ENCODE measurements at places on chromosomes 4 and X.

DNA sequence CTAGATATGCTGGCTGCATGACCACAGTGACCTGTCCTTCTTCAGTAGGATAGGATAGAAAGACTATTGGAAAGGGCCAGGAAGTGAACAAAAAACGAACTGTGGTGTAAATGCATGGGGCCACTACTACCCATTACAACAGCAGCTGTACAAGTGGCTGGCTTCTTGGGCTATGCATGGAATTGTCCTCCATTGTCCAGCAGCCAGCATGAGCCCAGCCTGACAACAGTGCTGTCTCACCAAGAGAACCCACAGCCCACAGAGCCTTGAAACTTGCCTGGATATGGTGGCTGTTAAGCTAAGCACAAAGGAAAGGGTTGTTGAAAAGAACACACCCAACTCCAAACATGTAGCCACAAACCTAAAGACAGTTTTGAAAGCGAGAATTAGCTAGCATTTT, 330.2 kb upstream of the F9 start:
- no peak for DNase-seq

DNA sequence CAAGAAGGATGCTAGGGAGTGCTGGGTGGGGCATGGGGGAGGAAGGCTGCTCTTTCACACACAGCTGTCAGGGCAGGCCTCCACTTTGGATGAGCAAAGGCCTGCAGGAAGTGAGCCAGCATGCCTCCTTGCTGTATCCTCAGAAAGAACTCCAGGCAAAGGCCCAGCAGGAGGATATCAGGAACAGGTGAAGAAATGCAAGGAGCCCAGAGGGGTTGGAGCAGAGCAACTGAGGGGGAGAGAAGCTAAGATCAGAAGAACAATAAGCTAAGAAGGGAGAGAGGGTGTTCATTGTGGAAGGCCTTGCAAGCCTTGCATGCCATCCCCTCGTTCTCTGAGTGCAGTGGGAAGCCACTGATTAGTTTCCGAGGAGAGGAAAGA, 115.1 kb downstream of the CAMK2D start:
- no peak for DNase-seq

- no peak for DNase-seq
These were observed 66.7 kb upstream of the PJA1 start for GRCh38 chrX:69231903-69232302.

- peak; percentile 46 for DNase-seq
These were observed 193.3 kb upstream of the FAM9B start for GRCh38 chrX:9227276-9227675.

DNA sequence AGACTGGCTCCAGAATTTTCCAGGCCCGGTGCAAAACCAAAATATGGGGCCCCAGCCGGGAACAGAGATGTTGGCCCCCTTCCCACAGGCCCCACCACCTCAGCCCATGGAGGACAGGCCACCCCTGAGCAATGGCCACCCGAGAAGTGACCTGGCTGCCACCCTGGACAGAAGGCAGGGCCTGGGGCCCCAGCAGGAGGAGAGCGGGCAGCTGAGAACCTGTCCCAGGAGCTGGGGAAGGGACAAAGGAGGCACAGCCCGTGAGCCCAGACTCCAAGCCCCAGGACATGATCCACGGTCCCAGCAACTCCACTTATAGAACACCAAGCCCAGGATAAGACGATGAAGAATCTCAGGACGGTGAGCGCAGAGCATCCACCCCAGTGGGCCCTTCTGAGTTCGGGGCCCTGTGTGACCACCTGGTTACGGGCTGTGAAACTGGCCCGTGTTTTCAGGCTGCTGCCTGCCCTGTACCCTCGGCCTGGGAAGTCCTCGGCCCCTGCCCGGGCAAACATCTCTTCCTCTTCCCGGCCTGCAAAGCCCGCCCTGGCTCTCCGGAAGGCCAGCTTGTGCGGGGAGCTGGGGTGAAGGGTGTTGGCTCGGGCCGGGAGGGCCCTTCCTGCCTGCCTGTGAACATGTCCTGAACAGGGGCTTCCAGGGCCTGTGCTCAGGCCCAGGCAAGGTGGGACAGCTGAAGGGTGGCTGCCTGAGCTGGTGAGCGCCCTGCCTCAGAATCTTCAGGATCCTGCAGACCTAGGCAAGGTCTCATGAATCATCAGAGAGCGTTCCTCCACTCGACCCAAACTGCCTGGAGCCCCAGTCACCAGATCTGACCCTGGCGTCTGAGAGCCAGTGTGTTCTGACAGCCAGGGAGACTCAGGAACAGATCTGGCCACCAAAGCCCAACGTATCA, 47.0 kb upstream of the MAN2B2 start:
- no peak for DNase-seq

DNA sequence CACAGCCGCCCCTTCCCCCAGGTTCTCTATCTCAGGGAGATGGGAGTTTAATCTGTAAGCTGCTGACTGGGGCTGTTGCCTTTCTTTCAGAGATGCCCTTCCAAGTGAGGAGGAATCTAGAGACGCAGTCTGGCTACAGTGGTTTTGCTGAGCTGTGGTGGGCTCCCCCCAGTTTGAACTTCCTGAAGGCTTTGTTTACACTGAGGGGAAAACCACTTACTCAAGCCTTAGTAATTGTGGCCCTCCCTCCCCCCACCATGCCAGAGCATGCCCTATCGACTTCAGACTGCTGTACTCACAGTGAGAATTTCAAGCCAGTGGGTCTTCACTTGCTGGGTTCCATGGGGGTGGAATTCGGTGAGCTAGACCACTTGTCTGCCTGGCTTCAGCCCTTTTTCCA, 131.3 kb downstream of the FAAH2 start:
- no peak for DNase-seq

DNA sequence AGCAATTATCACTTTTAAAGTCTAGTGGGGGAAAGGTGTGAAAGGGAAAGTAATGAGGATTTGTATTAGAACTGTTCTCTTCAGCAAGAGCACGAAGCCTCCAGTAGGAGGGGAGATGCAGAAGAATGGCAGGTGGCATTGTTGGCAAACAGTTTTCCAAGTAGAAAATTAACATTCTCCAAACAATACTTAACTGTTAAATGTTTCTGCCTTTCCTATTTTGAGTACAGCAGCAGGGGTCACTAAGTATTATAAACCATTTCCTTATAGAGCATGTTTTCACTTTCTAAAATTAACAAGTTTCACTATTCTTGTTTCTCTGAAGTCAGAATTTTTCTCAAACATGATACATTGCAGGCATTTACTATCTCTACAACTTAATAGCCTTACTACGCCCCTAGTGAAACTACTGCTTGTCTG, 58.7 kb downstream of the LEF1 start:
- no peak for DNase-seq

GRCh38 chr4:119731146-119731742, 102.6 kb upstream of the PDE5A start:
- no peak for DNase-seq

DNA sequence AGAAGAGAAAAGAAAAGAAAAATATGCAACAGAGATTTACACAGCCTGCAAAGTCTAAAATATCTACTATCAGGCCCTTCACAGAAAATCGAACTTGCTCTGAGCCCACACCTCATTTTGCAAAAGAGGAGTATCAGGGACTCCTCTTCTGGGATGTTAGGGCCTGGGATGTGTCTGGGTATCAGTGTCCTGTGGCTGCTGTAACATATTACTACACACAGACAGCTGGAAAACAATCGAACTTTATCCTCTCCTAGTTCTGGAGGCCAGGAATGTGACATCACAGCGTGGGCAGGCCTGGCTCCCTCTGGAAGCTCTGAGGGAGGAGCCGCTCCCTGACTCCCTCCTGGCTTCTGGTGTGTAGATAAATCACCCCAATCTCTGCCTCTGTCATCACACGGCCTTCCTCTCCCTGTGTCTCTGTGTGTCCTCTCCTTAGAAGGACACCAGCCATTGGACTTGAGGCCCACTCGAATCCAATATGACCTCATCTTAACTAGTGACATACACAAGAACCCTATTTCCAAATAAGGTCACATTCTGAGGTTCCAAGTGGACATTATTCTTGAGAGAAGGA, 52.9 kb downstream of the PPP2R2C start:
- DNase-seq, result peak; percentile 40

GRCh38 chrX:153474266-153474665, 3.9 kb upstream of the HAUS7 start:
- no peak for DNase-seq

DNA sequence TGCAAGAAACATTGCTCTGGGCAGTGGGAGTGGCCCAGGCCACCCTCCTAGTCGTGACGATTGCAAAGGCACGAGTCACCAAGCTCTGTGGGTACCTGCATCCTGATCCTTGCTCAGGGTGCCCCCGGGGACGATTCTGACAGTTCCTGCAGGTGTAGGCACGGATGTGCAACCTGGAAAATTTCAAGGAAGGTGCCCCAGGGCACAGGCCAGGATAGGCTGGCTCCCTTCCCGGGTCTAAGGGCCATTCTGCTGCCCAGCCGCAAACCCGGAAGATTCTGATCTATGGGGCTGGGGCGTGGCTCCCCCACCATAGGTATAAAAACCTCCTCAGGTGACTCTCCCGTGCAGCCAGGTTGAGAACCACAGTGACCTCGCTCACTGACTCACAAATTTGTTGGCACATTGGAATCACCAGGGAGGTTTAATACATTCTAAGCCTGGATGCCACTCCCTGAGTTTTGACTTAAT, 228.5 kb downstream of the PTTG2 start:
- no peak for DNase-seq

DNA sequence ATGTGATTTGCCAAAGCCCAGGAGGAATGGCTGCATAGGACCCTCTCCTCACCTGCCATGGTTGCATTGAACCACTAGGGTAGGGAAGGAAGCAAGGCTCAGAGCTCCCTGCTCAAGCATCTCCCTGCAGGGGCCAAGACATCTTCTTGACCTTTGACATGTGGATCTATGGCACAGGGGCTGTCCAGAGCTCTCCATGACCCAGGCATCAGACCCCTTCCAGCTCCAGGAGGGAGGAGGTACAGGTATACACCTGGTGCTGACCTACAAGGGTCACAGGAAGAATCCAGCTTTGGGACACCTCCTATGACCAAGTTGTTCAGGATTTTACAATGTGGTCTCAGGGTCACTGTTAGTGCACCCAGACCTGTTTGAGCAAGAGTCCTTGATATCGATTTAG, 23.2 kb upstream of the ASMTL start:
- DNase-seq, result no peak

- no peak for DNase-seq
These were observed 128.2 kb downstream of the RASGEF1B start for GRCh38 chr4:81343536-81343935.

GRCh38 chr4:80125252-80126177, 52.5 kb upstream of the ANTXR2 start:
- DNase-seq, result peak; percentile 32

DNA sequence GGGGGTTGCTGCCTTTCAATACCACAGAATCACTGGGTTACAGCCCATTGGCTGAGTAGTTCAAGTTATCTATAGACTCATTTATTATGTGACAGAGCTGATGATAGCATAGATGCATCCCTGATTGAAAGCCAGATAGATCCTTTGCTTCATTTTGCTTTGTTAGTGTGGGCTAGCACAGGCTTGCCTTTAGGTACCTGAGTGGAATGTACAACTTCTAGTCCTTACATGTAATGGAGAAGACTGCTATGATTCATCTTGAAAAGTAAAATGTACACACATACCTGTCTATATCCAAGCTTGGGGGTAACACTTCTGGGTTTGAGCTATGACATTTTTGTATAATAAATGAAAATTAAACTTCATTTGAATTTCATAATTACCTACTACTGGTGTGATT, 226.0 kb upstream of the FTHL17 start:
- DNase-seq, result no peak

DNA sequence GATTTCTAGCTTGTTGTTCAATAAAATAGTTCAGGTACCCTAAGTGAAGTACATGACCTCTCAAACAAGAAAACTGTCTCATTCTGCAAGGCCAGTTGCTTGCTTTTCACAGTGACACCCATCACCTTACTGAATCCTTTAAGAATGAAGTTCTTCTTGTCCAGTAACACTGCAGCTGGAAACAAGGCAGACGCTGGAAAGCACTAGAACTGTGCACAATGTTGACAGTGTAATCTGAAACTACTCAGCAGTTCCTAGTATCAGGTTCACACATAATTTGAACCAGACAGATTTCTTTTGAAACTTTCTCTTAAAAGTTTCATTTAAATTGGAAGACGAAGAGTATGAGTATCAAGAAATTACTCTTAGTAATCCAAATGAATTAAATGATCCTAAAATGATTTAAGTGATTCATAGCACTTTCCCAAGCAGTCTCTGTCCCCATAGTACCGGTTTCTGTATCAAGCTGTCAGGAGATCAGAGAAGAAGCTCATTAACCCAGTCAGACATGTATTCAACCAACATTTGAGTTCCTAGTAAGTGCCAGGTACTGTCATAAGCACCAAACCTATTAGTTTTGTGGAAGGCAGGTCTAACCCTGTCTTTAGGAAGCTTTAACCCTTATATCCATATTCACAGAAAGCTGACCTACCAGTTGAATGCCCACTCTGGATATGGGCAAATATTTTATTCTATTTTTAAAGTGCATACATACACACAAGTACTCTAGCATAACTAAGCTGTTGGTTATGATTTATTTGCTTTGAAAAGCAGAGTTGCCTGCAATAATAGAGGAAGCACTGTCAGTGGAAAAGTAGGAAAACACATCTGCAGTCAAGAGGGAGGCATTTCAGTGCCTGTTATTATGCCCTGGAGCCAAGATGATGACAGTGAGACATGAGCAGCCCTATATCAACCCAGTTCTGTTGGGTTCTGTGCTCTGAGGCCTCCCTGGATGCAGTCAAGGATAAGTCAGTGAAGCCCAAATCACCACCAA, 63.6 kb downstream of the PALLD start:
- DNase-seq, result no peak

GRCh38 chrX:123236859-123237258, 52.8 kb downstream of the GRIA3 start:
- no peak for DNase-seq

DNA sequence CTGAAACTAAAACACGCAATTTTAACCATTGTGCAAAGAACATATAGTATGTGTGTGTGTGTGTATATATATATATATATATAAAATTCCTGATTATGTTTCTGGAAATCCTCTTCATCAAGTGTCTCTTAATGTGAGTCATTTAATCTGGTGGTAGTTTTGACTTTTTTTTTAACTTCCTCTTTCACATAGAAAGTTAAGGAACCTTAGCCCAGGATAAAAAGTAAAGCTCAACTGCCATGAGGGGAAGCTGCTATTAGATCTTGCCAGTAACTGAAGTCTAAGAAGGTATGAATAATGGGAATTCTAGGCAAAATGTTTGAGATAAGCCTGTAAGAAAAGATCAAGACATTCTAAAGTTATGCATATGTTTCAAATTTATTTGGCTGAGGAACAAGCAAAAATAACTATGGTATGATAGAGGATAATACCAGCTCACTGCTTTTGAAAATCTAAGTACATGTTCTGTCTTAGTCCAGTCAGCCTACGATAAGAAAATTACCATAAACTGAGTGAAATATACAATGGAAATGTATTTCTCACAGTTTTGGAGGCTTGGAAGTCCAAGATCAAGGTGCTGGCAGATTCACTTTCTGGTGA, 757.0 kb downstream of the TRAM1L1 start:
- no peak for DNase-seq

DNA sequence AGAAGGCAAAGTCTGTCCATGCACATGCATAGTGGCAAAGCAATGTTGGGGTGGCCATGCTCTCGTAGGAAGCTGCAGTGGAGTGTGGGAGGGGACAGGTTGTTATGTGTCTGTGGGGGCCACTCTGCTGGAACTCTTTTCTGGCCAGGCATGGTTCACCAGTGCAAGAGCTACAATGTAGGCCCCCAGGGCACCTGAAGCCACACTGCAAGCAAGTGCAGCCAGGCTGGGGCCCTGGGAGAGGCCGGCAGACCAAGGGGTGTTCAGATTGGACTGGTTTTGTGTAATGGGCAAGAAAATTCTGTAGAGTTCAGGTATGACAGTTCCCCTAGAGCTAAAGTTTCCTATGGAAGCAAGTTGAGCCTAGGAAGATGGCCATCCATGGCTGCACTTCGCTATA, 97.0 kb upstream of the ZC4H2 start:
- no peak for DNase-seq

GRCh38 chr4:7014815-7015214, 28.4 kb upstream of the TADA2B start:
- no peak for DNase-seq

Data from AG20443 (cell line).